NCI-H2107 (cell line): ENCODE measurements at places on chromosomes 1 and 21.
A peak's percentile ranks its signal among the peaks of the same experiment; 100 is the strongest.

GRCh38 chr1:35564037-35564883, 6.7 kb downstream of the NCDN start:
- peak; percentile 65 for DNase-seq

- DNase-seq = no peak
These were observed 42.0 kb downstream of the CXADR start for GRCh38 chr21:17554679-17555465.

DNA sequence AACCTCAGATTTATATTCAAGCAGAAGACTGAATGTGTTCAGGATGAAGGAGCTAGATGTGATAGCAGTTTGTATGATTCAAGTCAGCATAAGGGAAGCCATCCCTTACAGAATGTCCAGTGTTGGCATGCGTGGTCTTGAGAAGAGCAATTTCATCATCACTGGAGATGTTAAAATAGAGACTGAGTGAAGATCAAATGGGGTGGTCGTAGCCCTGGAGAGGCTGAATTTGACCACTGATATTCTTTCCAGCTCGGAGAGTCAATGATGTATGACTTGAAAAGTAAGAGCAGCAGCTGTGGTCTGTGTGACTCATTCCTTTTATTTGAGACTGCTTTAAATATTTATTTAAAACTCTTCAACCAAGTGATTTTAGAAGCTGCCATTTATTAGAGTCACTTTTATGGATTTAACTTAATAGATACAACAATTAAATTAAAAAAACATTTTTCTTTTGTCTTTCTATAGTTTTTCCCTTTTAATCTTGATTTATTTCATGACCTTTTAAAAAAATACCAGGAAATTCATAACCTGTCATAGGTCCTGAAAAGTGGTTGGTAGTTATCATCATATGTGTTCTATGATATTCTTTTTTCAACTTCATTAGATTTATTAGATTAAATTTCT, 15.5 kb downstream of the FMN2 start:
- DNase-seq = no peak

DNA sequence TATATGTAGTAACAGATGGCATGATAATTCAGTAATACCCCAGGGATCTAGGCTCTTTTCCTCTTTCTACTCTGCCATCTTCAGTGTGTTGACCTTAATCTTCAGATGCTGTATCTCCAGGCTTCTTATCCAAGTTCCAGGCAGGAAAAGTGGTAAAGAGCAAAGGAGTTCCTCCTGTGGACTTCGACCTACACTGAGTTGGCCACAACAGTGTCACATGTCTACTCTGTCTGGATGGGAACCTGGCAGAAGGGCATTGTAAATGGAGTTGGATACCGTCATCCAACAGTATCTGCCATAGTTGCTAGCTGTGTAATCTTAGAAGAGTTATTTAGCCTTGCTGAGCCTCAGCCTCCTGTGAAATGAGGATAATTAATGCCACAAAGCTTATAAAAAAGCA, 21.9 kb downstream of the IL23R start:
- no peak for DNase-seq

GRCh38 chr1:87929906-87930305, 601.2 kb downstream of the LMO4 start:
- DNase-seq = no peak

- no peak for DNase-seq
These were observed 45.3 kb upstream of the SAMSN1 start for GRCh38 chr21:14591377-14591776.

DNA sequence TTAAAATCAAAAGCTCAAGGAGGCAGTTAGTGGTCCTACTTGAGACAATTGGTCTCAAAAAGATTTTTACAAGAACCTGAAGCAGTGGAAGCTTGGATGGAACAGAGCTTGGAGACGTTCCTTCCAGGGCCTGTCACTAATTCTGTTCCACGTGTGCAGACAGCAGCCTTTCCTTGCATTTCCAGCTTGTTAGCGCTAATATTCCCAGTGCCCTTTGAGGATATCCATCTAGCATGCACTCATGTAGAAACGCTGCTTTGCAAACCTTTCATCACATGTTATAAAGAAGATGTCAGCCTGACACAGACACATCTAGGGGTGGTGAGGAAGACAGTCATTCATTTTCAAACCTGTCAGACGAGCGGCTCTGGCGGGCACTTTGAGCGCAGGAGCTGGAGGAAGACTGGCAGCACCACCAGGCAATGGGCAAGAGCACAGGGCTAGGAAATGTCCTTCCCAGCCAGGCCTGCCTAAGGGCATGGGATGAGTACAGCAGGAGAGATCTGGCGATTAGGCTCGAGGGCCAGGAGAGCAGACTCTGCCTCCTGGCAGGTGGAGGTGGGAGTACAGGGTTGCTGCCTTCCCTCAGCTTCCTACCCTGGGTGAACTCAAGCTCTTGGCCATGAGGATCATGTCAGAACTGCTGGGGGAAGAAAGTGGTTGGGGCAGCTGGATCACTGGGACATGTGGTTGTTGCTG, 55.5 kb downstream of the CASQ2 start:
- no peak for DNase-seq

- no peak for DNase-seq
These were observed 31.8 kb upstream of the ANGPTL7 start for GRCh38 chr1:11157394-11157793.
